ENCODE measurements at places on chromosomes 12 and 14.

DNA sequence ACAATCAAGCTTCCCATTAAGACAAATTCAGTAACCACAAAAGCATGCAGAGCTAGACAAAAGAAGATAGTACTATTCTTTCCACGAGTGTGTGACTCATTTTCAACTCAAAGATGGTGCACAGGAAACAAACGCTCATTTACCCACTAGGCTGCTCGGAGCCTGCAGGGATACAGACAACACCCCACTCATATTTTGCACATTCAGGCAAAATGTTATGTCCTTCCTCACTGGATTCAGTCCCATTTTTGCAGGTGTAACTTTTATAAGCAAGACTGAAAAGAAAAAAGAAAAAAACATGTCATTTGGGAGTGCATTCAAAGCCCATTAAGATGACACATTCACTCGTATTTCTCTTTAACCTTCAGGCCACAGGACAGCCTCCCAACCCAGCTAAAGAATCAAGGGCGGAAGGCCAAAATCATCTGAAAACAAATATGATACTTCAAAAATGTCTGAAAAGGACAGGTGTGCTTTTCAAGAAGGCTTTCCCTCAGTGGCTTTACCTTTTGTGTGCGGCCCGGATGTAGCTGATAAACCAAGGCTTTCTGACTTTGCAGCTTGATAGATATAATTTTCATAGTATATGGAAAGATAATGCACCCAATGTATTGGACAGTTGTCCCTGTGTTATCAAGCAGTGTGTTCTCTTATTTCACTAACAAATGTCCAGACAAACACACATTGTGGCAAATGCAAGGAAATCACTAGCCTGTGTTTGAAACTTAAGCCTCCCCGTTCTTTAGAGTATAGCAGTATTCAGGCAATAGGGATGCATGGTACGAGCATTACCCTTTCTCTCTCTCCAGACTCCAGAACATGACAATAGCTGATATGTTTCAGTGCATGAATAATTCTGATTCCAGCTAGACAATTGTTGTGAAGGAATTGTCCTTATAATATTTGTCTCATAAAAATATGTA lies 147.8 kb upstream of the KRR1 start:
- DNase-seq, result no peak

DNA sequence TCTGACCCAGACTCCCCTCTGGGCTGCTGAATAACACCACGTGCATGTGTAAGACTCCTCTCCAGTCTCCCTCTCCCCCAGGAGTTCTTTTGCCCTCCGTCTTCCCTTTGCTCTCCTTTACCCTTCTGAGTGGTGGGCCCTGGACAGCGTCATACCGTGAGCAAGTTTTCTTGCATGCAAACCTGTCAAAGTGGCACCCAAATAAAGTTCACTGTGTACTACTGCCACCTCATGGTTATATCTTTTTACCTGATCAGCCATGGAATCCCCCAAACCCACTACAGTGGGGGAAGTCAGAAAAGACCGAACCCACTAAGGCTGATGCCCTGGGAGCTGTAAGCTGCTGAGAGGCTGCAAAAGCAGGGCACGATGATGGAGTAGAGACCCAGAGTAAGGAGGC lies 131.1 kb upstream of the VRK1 start:
- DNase-seq, result no peak

DNA sequence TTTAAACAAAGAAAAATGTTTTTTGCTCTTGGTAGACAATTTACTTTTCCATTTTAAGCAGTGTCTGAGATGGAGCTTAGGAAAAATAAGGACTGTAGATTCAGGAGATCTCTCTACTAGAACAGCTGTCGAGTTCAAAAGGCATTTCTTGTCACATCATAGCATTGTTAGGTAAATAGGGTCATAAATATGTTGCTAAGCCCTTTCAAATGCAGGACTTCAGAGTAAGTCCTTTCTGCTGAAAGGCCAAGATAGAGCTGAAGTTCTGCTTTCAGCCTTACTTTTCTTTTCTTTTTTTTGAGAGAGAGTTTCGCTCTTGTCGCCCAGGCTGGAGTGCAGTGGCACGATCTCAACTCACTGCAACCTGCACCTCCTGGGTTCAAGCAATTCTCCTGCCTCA lies 98.2 kb downstream of the SYNE2 start:
- DNase-seq, result no peak

GRCh38 chr14:30874120-30874998 lies at the start of gene COCH:
Gene COCH, plus strand, starts transcription at chr14:30874559. Its CDS starts 380 bp downstream, at chr14:30874939.
- DNase-seq, result no peak

- no peak for DNase-seq
These were observed 368.0 kb downstream of the C12orf50 start for GRCh38 chr12:87660987-87661774.

Data from NCI-H1436 treated with DMSO at 0.1 percent for 48 hours (cell line).